Epithelial cell of proximal tubule (primary cell): ENCODE measurements at places on chromosomes 5 and 9. TPM values are rescaled to one million over a fixed set of nuclear protein-coding genes. Genes with fewer than 3 reads are reported as not detected.
A peak's percentile ranks its signal among the peaks of the same experiment; 100 is the strongest.

GRCh38 chr5:131649161-131649560, 14.1 kb upstream of the RAPGEF6 start:
- no peak for DNase-seq

DNA sequence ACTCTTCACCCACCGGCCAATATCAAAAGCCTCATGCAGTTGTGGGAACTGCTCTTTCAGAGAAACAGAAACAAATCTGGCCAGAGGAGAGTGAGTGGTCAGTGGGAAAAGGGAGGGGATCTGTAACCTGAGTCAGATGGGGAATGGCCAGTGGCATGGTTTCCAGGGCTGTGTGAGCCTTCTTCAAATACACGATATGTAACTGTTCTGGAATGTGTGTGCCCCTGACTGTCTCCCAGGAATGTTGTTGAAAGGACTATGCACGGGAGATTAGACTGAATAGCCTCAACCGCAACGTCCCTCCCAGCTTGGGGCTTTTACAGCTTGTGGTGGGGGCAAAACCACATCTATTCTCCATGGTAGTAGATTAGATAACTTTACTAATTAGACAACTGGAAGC, 60.8 kb downstream of the SH3TC2 start:
- peak; percentile 98 for DNase-seq

ISL1 gene
- total RNA-seq = not detected in 2 replicates

GRCh38 chr5:28483327-28484025, 1445.1 kb upstream of the CDH9 start:
- no peak for DNase-seq

TLE4 gene
- 16.3 and 16.8 TPM in 2 replicates for total RNA-seq

DNA sequence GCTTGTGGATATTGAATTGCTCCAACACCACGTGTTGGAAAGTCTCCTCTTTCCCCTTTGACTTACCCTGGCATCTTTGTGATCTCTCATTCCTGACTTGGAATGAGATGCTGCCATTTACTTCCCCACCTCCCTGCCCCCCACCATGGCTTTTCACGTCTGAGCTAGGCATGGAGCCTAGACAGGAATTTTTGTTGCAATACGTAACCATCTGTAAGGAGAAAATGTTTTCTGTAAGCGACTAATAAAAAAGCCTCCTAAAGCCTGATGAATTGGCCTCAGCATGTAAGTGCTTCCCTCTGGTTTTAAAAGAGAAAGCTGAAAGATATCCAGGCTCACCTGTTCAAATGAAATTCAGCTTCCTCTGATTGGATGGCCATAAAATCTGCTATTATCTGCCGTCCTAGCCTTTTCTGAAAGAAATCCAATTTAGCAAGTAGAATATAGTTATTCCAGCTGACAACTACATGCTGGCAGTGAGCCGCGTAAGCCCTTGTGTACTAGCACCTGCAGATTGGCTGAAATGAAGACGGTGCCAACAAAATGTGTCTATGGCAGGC, 200.1 kb downstream of the NSG2 start:
- DNase-seq = no peak

- no peak for DNase-seq
Observed at GRCh38 chr5:169753795-169754194, 116.7 kb downstream of the DOCK2 start.

DNA sequence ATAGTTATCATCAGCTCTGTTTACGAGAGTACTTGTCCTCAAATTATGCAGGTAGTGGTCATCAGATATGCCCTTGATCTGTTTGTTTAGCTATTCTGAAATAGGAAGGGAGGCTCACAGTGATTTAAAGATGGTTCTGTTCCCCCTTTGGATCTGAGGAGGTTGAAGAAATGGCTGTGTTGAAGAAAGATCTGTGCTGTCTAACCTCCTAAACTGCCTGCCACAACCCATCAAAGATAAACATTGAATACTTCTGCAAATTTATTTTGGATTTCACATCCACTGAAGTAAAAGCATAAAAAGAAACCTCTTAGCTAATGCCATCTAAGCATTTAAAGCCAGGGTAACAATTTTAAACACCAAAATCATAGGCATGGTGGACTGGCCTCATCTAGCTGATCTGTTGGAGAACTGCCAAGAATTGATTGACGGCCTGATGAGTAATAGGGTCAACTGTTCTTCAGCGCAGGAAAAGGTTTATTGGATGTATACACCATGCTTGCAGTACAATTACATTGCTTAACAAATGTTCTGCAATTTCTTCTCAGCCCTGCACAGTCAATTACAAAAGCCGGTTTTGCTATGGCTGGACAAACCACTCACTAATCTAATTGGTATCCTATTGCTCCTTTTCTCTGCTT, 97.6 kb downstream of the SEMA6A start:
- DNase-seq = no peak

UBAC1 gene
- 40.9 and 60.8 TPM in 2 replicates for total RNA-seq

DNA sequence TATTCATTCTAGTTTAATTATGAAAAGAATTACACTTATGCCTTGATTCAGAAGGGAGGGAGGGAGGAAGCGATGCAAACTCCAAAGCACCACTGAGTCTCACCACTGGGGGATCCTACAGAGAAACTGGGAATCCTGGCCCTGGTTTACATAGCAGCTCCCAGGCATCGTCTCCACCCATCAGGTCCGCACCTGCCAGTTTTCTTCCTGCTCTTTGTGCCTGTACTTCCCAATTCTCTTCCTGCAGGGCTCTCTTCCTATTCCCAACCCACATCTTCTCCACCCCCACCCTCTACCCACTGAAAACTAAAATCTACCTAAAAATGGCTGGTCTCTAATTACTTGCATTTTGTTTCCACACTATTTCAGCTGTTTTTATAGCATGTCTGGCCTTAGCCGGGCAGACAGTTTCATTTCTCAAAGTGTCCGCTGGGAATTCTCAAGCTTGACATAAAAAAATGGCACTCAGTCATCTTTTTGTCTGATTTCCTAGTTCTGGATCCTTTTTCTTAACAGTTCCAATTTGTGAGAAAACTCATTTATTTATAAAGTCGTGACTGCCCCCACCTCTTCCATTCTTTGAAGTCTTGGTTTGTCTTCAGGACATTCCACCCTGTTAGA, 1.6 kb upstream of the TNIP1 start:
- no peak for DNase-seq

DNA sequence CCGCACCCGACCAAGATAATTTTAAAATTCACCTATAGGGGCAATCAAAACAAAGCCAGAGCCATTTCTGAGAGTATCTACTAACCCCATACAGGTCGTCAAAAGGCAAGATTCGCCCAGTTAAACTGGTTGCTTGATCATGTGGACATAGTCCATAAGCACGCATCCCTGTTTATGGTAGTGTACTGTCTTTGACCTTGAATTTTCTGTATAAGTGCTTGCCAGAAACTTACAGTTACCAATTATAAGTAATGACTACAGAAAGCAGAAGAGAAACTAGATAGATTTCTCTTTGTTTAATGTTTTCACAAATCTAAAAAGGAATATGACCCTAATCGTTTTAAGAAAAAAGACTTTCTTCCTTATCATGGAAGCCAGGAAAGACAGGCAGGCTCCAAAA, 25.6 kb downstream of the SLC31A1 start:
- no peak for DNase-seq

GRCh38 chr5:173486355-173487225, 129.9 kb downstream of the BOD1 start:
- no peak for DNase-seq

- no peak for DNase-seq
Observed at GRCh38 chr9:130895038-130895437, 1.6 kb downstream of the QRFP start.

GRCh38 chr5:126599499-126599898, 1.2 kb upstream of the PHAX start:
- DNase-seq = no peak

- DNase-seq = no peak
Observed at GRCh38 chr5:135425641-135426040, 21.5 kb downstream of the DCANP1 start.

BNIP1 gene
- total RNA-seq = 21.3 and 22.7 TPM in 2 replicates

DNA sequence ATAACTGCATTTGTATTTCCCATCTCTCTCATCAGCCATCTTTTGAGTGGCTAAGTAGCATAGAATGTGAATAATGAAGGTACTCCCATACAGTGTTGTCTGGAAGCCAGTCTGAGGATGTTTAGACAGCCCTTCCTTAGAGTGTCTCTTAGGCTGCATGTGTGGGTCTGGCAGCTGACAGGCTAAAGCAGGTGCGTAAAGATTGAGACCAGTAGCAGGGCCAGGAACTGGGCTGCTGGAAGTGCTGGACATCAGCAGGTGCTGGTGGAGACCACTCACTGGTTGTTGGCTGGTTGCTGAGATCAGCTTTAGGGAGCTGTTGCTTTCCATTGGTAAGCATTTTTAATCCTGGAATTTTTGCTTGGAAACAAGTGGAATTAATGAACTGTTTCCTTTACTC, 197.5 kb downstream of the PCSK5 start:
- no peak for DNase-seq

FRMPD1 gene
- under 0.01 TPM in 1 of 2 replicates, not detected in the other for total RNA-seq

CCNJL gene
- total RNA-seq = 13.0 and 17.5 TPM in 2 replicates

- no peak for DNase-seq
Observed at GRCh38 chr9:123561046-123561445, 205.0 kb downstream of the CRB2 start.

DNA sequence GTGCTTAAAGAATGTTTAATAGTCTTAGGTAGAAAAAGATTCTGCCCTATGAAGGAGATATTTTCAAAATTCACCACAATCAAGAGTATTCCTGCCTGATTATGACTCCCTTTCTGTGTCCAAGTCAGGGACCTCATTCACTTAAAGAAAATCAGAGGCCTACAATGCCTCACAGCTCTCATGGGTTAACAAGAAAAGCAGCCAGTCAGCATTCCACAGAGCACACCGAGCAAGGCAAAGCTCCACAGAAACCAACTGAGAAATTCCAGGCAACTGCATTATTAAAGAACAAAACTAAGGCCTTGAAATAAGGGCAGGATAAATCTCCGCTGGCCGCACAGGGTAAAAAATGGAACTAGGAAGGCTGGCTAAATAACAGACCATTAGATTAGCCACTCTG, 161.1 kb downstream of the TARS1 start:
- DNase-seq = peak; percentile 59
